ENCODE measurements at places on chromosomes 6 and 20.

DNA sequence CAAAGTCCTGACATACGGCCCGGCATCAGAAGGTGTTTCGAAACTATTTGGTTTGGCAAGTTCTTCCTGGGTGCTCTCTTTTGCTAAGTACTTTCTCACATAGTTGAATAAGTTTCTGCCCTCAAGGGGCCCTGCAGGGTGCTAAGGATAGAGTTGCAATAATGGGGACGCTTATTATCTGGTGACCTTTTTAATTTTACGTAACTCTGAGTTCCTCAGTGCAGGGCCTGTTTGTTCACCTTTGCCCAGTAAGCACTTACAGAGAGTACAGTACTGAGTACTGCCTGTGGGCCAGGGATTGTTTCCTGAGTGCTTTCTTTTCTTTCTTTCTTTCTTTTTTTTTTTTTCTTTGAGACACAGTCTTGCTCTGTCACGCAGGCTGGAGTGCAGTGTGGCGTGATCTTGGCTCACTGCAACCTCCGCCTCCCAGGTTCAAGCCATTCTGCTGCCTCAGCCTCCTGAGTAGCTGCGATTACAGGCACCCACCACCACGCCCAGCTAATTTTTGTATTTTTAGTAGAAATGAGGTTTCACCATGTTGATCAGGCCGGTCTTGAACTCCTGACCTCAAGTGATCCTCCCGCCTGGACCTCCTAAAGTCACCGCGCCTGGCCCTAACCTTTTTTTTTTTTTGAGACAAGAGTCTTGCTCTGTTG is 4.5 kb upstream of the PXMP4 start:
- no peak for DNase-seq

DNA sequence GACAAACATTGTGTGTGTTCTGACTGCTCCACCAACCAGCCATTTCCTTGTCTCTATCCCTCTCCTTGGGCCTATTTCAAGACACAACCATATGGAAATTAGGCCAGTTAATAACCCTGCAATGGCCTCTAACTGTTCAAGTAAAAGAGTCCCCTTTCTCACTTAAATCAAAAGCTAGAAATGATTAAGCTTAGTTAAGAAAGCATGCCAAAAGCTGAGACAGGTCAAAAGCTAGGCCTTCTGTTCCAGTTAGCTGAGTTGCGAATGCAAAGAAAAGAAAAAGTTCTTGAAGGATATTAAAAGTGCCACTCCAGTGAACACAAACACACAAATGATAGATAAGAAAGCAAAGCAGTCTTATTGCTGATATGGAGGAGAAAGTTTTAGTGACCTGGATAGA is 22.5 kb downstream of the SERINC1 start:
- no peak for DNase-seq

- no peak for DNase-seq
Measured at GRCh38 chr6:107786179-107786578, 37.9 kb downstream of the SCML4 start.

GRCh38 chr6:164021589-164022250 is 607.2 kb downstream of the QKI start:
- DNase-seq = no peak

DNA sequence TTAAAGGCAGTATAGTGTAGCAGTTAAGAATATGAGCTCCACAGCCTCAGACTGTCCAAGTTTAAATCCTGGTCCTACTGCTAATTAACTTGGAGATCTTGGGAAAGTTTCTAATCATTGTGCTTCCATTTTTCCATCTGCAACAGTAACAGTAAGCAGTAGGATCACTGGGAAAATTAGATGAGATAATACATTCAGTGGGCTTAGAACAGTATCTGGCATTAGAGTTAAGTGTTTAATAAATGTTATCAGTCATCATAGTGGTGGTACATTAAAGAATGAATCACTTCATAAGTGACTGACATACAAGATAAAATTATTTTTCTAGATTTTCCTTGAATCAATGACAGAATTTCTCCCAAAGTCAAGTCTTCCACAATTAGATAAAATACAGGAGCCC is 5.0 kb downstream of the NHSL1 start:
- DNase-seq = no peak

- no peak for DNase-seq
Measured at GRCh38 chr20:19380211-19380610, 167.8 kb downstream of the SLC24A3 start.

DNA sequence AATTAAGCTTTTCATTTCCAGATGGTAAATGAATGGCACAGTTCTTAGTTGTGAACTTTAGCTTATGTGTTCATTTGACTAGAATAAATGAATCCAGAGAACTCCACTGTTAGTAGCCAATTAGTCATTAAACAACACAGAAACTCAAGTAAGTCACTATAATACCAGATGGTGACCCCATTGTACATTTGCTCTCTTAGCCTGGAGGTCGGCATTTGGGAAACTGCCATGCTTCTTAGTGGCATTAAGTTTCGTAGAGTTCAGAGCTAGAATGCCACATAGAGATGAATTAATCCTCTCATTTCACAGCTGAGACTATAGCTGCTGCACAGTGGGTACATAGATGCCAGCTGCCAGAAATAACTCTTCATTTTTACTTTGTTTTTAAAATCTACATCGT is 10.8 kb upstream of the DTNBP1 start:
- no peak for DNase-seq

DNA sequence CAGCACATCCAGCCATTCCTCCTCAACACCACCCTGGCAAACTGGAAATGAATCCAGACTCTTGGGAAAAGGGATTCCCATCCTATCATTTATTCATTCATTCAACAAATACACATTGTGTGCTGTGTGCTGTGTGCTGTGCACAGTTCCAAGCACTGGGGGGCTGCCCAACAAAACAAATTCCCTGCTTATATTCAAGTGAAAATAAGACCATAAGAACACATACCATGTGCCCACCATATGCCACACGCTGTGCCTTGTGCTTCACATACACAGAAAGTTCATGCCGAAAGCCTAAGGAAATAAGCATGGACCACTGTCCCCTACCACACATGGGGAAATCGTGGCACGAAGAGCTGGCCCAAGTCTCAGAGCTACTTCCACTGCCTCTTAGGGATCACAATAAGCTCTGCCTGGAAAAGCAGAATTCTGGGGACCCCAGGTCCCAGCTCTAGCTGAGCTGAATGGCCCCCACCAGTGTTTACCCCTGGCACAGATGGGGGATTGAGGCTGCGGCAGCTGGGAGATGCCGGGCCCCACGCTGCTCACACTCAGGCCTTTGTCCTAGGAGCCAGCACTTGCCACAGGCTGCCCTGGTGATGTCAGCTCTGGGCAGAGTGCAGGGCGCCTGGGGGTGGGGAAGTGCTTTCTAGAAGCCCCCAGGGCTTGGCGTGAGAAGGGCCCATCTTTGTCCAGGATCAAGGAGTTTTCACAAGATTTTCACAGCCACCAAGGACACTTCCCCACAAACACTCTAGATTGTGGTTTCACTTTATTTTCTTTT is 99.6 kb downstream of the PREX1 start:
- DNase-seq = no peak

DNA sequence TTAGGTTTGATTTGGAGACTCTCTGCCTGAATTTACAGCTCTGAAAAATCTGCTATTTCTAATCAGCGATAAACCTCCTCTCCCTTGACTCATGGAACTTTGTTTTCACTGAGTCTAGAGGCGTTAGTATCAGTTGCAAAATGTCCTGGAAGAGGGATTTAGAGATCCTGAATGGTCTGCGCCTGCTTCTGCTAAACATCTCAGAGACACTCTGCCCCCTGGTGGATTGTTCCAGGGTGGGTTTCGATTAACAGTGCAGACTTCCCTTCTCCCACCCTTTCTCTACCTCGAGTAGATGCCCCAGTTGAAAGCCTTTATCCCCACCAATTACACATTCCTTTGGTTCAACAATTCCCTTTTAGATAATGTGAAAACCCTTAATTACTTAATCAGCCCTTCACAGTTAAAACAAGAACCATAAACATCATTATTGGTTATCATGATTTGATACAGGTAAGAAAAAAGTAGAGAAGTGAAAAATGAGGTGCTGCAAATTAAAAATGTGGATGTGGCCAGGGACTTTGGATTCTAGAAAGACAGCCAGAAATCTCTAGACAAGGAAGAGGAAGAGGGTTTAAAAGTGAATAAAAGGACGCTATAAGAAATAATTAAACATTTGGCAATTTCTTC is 5.5 kb downstream of the HTR1B start:
- DNase-seq = peak; percentile 24

DNA sequence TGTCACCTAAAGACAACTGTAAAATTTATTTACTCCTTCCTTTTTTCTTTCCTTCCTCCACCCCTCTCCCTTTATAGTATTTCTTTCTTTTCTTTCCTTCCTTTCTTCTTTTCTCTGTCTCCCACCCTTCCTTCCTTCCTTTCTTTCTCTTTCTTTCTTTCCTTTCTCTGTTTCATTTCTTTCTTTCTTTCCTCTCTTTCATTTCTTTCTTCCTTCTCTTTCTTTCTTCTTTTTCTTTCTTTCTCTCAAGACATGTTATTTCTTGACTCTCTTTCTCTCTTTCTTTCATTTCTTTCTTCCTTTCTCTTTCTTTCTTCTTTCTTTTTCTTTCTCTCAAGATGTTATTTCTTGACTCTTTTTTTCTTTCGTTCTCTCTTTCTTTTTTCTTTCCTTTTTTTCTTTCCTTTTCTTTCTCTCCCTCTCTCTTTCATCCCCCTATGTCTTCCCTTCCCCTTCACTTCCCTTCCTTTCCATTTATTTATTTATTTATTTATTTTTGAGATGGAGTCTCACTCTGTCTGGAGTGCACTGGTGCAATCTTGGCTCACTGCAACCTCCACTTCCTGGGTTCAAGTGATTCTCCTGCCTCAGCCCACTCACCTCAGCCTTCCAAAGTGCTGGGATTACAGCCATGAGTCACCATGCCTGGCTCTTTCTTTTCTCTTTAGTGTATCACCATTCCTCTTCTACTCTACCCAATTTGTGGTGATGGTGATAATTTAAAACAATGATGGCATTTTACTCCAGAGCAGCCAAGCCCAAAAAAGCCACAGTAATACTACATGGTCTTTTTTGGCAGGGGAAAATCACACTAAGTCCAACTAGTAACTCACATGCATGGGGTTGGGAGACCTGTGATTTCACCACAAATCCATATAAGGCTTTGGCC is 188.2 kb downstream of the ADGRG6 start:
- no peak for DNase-seq

- DNase-seq = no peak
Measured at GRCh38 chr6:17413313-17413750, 19.9 kb downstream of the CAP2 start.

GRCh38 chr6:52109171-52109571 is 21.8 kb upstream of the PKHD1 start:
- no peak for DNase-seq

DNA sequence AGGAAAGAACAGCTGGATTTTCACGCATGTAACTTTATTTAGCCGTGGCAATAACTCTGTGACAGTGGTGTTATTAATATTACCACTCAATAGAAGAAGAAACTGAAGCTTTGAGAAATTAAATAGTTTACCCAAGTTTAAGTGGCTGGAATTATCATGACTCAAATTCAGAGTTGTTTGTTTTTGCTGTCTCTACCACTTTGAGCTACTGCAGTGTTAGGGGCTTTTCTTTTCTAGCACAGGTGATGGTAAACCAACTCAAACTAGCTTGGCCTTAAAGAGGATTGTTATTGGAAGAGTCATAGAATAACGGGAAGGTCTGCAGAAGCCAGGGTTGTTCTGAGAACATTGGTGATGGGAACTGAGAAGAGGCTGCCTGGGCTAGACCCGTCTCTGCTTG is 66.0 kb upstream of the PREP start:
- no peak for DNase-seq
